GM23248 (cell line): ENCODE measurements at places on chromosomes 5 and 9. TPM values are rescaled to one million over a fixed set of nuclear protein-coding genes. Genes with fewer than 3 reads are reported as not detected.
A peak's percentile ranks its signal among the peaks of the same experiment; 100 is the strongest.

DNA sequence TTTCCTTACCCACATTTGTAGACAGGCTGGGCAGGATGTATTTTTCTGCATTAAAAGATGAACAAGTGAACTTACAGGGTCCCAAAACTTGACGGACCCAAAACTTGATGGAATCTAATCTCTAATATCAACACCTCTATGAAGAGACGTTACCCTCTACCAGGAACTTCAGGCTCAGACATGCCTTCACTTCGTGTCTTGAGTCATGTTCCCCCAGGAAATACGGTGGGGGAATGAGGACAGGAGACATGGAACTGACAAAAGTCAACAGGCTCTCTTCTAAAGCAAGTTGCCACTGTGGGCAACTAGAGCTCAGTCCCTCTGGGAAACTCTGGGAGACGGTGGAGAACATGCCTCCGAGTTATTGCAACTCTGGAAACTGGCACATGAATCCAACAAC, 196.1 kb downstream of the PAPPA start:
- no peak for DNase-seq

The PCDH12 gene
- total RNA-seq: 0.13 TPM in 1 of 2 replicates, not detected in the other

- DNase-seq: no peak
Measured at GRCh38 chr9:19441730-19442129, 32.9 kb downstream of the ACER2 start.

The GPR150 gene
- total RNA-seq: 1.1 TPM in 1 of 2 replicates, not detected in the other

GRCh38 chr9:30765318-30765717, 1619.1 kb upstream of the ACO1 start:
- DNase-seq: no peak

- no peak for DNase-seq
Measured at GRCh38 chr9:99336005-99336404, 113.9 kb downstream of the SEC61B start.

DNA sequence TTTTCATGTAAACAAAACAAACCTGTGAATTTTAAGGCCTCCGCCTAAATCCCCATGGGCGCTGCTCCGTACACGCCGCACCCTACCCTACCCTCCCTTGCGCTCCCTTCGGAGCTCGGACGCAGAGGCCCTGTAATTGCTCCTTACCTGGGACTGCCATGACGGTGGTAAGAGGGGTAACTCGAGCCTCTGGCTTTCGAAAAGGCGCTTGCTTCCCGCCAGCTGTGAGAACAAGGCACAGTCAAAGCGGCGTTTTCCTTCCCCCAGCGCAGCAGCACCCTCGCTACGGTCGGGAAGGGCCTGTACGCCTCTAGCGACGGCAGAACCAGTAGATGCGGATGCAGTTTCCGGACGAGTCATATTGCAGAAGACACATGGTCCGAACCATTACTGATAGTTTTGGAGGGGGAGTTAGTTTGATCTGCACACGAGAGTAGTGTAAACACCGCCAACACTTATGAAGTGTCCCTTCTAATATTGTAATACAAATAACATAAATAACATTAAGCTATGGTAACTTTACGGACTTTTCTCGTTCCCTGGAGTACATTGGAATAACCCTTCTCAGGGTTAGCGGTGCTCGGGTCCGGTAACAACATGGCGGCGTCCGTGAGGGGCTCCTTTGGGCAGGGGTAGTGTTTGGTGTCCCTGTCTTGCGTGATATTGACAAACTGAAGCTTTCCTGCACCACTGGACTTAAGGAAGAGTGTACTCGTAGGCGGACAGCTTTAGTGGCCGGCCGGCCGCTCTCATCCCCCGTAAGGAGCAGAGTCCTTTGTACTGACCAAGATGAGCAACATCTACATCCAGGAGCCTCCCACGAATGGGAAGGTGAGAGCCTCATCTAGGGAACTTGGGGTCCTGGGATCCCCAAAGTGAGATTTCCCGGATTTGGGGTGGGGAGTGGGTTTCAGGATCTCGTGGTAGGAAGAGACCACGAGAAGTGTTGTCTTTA, at the start of the genes CWC27 and SREK1IP1:
Gene CWC27, plus strand, starts transcription at position 573 of the 955 bp plus-strand sequence. Its CDS starts 217 bp downstream, at position 790.
Gene SREK1IP1, minus strand, starts transcription at position 334 of the 955 bp plus-strand sequence. Its CDS starts 174 bp downstream, at position 160.
- peak; percentile 97 for DNase-seq

The CCDC171 gene
- total RNA-seq: 0.76 and 3.5 TPM in 2 replicates

The CDX1 gene
- not detected in 2 replicates for total RNA-seq

DNA sequence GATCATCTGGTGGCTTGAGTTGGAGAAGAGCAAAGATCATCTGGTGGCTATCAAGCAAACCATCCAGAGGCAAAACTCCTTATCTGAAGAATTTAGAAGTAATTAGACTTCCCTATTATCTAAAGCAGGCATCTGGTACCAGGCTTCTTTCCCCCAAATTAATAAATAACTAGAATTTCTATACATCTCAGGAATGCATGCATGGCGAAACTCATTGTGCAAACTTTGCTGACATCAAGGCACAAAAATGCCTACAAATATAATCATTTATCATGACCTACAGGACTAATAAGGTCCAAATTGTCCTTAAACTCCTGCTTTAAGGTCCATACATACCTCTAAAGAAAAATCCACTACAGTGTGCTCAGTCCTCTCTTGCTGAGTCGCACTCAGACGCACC, 6.0 kb downstream of the OR13D1 start:
- DNase-seq: no peak

The DOCK8 gene
- not detected in 2 replicates for total RNA-seq

DNA sequence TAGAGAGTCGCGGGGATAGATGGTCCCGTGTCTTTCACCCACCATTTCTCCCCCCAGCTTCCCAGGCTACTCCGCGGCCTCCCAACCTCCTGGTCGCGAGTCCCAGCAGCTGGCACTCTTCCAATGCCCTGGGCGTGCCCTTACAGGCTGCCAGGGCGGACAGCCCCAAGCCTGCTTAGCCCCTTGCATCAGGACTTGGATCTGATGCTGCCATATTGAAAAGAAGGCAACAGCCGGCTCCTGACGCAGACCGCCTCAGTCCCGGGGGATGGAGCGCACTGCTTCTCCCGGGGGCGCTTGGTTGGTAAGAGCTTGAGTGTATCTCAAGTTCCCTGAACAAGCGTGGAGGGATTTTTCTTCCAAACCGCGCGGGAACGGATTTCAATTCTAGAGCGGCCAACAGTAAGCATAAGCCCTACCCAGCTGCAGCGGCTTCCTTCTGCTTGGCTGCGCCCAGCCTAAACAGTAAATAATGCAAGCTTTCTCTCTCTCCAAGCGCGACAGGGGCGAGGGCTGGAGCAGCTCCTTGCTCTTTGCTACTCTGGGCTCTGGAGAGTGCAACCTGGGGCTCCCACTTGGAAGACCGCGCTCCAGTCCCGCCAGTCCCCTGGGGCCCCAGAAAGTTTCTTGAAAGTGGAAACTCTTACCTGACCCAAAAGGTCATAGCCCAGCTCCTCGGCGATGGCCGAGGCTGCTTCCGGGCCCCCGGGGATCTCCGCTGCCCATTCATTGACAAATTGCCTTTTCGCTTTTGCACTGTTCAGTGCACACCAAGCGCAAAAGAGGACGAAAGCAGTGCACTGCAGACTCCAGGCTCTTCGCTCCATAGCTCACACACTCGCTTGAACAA, 607 bp downstream of the PCSK1 start:
- DNase-seq: peak; percentile 37

The SEMA4D gene
- total RNA-seq: 0.11 and 1.3 TPM in 2 replicates
